Colonic mucosa (tissue), 4 donors: ENCODE measurements at places on chromosomes 5 and 9. TPM values are rescaled to one million over a fixed set of nuclear protein-coding genes. Genes with fewer than 3 reads are reported as not detected.

SLC34A3 gene
- not detected for total RNA-seq

DNA sequence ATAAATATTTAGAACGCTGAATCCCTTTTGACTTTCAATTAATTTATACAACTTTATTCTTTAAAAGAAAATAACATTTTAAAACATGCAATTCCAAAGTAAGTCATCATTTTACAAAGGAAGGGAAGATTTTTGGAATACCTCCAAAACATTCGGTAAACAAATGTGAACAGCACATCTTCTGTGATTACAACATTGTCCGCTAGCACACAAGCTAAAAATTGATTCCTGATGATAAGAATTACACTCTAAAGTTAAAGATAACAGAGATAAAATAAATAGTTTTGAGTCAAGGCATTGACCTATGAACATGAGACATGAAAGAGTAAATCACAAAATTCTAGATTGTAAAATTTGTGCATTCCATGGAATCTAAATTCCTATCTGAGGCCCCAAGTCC is 56.2 kb upstream of the TRAF1 start:
- DNase-seq, result no peak

CDKN2B-AS1 gene
- 73.7 TPM for total RNA-seq

DNA sequence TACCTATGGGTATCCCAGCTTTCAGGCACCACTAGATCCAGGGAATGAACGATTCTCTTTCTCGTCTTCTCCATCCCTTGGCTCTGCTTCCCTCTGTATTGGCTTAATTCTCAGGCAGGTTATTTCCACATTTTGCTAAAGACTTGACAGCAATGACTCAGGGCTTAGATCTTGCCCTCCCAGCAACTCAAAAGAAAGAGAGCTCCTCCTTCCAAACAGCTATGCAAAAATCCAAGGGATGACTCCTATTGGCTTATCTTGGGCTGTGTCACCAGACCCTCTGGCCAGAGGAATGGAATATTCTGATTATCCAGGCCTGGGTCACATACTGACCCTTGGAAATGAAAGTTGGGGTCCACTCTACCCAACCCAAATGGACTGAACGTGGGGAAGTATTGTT is 270.2 kb downstream of the NTRK2 start:
- DNase-seq, result no peak

GRCh38 chr5:158947846-158948245 is 151.9 kb downstream of the EBF1 start:
- no peak for DNase-seq

- no peak for DNase-seq
These were observed 152.4 kb downstream of the SH3GL2 start for GRCh38 chr9:17731308-17731707.

- DNase-seq, result no peak
These were observed 13.8 kb downstream of the NAIP start for GRCh38 chr5:71011194-71011792.
